ENCODE measurements at places on chromosomes 2 and 18.

- no peak for DNase-seq
These were observed 663.3 kb upstream of the CHAC2 start for GRCh38 chr2:53104263-53104662.

GRCh38 chr2:8094526-8094925 lies 587.3 kb upstream of the ID2 start:
- no peak for DNase-seq

DNA sequence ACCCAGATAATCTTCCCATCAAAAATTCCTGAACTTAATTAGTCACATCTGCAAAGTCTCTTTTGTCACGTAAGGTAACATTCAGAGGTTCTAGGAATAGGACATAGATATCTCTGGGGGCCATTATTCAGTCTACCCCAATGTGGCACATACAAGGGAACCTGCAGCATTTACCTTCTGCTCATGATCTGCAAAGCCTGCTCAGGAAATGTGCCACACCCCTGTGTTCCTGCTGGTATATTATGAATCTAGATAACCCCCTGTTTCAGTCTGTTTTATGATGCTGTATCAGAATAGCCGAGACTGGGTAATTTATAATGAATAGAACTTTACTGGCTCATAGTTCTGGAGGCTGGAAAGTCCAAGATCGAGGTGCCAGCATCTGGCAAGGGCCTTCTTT lies 103.5 kb downstream of the ARL4C start:
- no peak for DNase-seq

GRCh38 chr18:61784834-61785233 lies 108.0 kb downstream of the RNF152 start:
- no peak for DNase-seq

DNA sequence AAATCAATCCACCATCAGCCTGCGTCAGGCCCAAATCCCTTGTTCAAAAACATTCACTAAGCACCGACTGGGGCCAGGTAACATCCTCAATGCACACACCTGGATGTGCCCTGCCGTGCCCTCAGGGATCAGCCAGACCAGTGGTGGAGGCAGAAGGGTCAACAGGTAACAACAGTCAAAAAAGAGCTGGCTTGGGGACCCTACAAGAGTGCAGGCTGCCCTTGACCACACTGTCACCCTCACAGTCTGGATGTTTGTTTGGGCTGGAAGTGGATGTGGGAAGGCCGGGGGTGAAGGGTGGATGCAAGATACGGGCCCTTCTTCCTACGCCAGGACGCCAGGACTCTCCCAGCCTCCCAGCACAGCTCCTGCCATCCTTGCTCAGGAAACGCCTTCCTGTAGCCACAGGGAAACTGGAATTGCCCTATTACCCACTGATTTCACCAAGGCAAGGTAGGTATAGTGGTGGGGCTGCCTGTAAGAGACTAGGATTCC lies 2.7 kb downstream of the BIN1 start:
- no peak for DNase-seq

DNA sequence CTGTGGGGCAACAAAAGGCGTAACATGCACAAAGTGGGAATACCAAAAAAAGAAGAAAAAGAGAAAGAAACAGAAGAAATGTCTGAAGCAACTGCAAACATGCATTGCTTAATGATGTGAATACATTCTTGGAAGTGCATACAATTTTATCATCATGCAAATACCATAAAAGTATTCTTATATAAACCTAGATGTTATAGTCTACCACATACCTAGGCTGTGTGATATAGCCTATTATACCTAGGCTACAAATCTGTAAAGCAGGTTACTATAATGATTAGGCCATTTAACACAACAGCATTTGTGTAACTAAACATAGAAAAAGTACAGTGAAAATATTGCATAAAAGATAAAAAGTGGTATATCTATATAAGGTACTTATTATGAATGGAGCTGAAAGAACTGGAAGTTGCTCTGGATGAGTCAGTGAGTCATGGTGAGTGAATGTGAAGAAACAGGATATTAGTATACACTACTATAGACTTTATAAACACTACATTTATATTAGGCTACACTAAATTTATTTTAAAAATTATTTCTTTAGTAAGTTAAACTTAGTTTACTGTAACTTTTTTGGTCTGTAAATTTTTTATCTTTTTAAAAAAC lies 319.4 kb upstream of the KCNH7 start:
- no peak for DNase-seq

DNA sequence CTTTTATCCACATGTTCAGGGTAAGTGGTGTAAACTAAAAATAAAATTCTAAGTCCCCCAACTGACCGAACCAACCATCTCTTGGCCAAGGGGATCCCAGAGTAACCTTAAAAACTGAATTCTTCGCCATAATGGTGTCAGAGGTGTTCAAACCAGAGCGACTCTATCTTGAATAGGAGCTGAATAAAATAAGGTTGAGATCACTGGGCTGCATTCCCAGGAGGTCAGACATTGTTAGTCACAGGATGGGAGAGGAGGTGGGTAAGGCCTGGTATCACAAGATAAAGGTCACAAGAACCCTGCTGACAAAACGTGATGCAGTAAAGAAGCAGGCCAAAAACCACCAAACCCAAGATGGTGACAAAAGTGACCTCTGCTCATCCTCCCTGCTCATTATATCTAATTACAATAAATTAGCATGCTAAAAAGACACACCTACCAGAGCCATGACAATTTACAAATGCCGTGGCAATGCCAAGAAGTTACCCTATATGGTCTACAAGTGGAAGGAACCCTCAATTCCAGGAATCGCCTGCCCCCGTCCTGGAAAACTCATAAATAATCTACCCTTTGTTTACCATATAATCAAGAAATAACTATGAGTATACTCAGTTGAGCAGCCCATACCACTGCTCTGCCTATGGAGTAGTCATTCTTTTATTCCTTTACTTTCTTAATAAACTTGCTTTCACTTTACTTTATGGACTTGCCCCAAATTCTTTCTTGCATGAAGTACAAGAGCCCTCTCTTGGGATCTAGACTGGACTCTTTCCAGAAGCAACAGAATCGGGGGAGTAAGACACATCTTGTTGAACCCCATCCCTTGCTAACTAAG lies 302.4 kb downstream of the STK39 start:
- DNase-seq: no peak

DNA sequence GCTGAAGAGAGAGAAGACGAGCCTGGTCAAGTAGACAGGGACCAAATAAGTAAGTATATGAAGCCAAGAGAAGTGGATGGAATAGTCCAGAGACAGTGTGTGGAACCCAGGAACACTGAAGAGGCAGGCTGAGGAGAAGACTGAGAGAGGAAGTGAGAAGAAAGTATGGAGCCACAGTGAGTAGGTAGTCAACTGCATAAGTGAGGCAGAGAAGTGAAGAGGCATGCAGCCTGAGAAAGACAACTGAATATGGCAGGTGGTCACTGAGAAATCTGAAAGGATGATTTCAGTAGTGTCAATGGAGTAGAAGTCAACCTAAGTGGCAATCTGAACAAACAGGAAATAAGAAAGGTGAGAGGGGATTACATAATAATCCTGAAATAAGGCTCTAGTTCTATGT lies 55.4 kb downstream of the CWC22 start:
- no peak for DNase-seq

GRCh38 chr2:54289917-54290316 lies 33.9 kb upstream of the TSPYL6 start:
- no peak for DNase-seq

- no peak for DNase-seq
These were observed 225.5 kb upstream of the TMEM200C start for GRCh38 chr18:6120820-6121279.

GRCh38 chr2:96143848-96144480 lies 1.3 kb downstream of the DUSP2 start:
- peak; percentile 60 for DNase-seq

GRCh38 chr18:474416-474815 lies 26.1 kb downstream of the COLEC12 start:
- DNase-seq: no peak

GRCh38 chr2:20294231-20294630 lies 56.4 kb downstream of the PUM2 start:
- DNase-seq: no peak

- DNase-seq: no peak
These were observed 109.2 kb downstream of the VIT start for GRCh38 chr2:36805635-36806224.

DNA sequence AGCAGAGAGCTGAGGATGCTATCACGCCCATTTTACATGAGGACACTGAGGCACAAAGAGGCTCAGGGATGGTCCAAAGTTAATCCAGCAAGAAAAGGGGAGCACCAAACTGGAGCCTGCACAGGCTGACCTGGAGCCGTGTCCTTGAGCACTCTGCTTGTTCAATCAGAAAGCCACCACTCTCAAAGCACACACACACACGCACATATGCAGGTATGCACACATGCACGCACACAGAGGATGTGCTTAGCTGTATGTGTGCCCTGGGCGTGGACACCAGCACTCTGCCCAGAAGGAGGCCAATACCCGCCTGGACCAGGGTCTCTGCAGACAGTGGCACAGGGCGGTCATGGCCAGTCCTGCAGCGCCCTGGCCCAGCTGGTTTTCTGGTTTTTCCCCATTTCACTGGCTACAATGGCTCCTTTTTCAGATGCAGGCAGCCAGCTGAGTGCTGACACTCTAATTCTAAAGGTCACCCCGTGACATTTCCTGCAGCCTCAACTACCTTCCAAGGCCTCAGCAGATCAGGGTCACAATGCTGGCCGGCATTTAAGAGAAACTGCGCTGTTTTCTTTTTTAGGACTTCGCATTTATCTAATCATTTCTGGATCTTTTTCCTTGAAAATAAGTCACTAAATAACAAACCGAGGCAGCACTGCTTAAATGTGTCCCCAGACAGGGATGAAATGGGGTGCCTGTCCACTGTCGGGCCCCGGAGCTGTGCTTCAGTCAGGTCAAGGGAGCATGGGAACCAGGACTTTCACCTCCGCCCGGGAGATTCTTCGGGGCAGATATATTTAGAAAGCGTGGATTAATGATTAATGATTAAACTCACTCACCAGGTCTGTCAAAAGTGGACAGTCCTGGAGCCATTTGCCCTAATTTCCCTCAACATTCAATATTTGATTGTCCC lies 104.5 kb downstream of the HDAC4 start:
- no peak for DNase-seq

DNA sequence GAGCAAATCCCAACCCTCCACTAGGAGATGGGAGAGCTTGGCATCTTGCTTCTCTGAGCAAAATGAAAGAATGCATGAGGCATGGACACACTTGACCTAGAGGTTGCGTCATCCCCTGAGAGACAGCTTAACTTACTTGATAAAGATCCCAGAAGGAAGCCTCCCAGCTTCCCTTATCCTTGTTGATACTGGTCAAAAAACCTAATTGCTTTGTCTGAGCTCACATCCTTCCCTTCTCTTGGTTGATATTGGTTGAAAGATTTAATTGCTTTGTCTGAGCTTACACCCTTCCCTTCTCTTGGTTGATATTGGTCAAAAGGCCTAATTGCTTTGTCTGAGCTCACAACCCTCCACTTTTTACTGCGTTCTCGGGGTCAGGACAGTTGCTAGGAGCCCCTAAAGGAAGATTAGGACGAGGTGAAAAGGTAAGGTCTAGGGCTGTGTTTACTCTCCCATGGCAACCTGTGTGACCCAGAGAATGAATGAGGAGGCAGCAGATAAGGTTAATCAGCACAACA lies 12.2 kb upstream of the BOD1L2 start:
- no peak for DNase-seq

GRCh38 chr2:205733082-205733481 lies 50.8 kb downstream of the NRP2 start:
- DNase-seq: no peak

GRCh38 chr2:44107086-44107740 lies 61.5 kb upstream of the PPM1B start:
- DNase-seq: no peak

- DNase-seq: no peak
These were observed 551.4 kb upstream of the SLC39A10 start for GRCh38 chr2:195105581-195105980.

- DNase-seq: no peak
These were observed 716.4 kb downstream of the RNF144A start for GRCh38 chr2:7633566-7634153.

DNA sequence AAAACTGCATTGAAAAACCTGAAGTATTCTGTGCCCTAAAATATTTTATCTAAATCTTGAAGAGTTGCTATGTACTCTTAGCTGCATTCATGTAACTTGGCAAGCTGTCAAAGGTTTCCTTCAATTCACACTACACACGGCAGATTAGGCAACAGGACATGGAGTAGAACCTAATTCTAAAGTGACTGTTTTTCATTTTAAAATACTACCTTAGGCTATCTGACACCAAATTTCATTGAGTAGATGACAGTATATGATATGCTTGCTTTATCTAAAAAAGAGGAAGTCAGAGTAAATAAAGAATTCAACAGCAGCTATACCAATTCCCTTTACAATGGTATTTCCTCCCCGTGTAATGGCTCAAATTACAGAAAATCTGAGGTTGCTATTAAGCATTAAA lies 45.4 kb downstream of the EXOC6B start:
- no peak for DNase-seq

GRCh38 chr2:113891265-113891959 lies 1.5 kb downstream of the ACTR3 start:
- DNase-seq: no peak

- DNase-seq: no peak
These were observed 229.9 kb upstream of the HDAC4 start for GRCh38 chr2:239630618-239631286.

DNA sequence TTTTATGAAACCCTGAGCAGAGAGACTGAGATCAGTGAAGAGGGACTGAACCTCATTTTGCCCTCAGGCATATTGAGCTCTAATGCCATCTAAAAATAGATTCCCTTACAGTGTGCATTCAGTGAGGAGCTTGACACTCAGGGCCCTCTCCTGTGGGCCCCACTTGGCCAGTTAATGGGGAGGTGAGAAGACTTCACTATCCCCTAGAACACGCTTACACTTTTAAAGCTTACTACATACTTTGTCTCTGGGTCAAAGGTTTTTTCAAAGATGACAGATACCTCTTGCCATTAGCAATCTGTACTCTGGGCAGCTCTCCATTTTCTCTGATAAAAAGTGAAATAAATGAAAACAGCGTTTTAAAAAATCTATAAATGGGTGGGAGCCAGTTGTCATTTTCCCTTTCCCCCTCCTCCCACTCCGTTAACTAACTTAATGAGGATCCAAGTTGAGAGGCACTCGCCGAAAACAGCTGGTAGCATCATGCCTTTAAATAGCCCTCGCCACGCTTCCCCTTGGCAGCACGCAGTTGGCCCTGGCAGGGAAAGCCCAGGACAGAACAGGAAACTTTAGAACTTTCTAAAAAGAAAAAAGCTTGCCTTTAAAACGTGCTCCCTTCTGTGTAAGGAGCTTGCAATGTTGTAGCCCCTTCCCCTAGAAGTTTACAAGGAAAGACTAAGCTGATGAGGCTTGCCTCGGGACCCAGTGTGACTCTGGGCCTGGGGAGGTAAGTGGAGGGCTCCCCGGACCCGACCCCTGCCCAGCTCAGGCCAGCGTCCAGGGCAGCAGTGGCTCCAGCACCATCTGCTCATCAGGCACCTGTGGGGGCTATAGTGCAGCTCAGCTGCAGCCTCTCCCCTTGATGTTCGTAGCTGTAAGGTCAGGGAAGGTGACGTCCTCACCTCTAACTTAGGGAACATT lies 58.8 kb upstream of the FOSL2 start:
- no peak for DNase-seq

DNA sequence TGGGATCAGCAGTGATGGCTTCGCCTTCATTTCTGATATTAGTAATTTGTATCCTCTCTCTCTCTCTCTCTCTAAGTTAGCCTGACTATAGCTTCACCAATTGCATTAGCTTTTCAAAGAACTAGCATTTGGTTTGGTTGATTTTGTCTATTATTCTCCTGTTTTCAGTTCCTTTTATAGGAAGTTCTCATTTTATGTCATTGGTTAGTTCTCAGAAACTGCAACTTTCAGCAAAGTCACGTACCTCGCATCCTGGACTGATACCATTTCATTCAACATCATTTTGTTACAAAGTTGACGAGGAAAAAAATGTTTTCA lies 450.8 kb downstream of the EIPR1 start:
- no peak for DNase-seq

Measured in Karpas-422 (cell line).